ENCODE measurements at places on chromosomes 6 and 20.

DNA sequence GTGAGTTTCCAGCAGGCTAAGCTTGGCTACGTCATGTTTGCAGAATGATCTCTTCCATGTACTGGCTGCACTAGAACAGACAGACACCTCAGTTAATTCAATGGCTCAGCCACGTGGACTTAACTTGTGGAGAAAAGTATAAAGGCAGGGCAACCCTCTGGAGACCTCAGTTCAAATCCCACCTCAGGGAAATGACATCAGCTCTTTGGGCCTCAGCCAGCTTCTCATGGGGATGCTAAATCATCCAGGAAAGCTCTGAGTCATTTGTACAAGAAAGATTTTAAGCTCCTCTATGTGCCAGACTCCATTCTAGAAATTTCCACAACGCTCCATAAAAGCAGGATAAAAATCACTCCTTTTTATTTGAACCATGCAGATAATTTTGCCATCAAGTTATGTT is 128.5 kb upstream of the SALL4 start:
- no peak for DNase-seq

DNA sequence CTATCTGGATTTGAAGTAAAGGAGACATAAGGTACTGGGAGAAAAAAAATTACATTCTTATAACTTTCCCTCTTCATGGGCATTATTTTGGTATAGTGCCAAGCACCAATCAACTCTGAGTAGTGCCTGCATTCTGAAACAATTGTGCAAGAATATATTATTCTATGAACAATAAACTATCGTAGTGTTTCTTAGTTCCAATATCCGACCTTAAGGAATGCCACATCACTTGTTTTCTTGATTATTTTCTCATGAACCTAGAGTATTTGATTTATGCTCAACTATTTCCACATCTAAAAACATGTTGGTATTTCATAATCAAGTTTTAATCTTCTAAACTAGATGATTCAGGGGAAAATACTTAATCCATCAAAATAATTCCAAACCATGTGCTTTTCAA is 294.4 kb upstream of the TBX18 start:
- DNase-seq = no peak

DNA sequence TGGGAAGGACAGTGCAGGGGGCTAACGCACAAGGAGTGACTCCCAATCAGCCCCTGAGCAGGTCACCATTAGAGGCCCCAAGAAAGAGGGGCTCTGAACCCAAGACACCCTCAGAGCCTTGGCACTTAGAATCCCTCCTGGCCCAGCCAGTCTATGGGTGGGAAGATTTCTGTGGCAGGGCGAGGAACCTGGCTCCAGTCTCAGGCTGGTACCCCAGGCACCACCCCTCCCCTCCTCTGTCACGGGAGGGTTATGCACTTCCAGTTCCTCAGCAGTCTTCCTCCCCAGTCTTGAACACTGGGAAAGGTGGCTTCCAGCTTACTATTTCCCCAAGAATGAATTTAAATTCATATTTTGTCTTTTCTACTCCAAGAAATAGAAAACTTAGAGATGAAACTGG is 27.6 kb upstream of the SSTR4 start:
- DNase-seq = no peak

DNA sequence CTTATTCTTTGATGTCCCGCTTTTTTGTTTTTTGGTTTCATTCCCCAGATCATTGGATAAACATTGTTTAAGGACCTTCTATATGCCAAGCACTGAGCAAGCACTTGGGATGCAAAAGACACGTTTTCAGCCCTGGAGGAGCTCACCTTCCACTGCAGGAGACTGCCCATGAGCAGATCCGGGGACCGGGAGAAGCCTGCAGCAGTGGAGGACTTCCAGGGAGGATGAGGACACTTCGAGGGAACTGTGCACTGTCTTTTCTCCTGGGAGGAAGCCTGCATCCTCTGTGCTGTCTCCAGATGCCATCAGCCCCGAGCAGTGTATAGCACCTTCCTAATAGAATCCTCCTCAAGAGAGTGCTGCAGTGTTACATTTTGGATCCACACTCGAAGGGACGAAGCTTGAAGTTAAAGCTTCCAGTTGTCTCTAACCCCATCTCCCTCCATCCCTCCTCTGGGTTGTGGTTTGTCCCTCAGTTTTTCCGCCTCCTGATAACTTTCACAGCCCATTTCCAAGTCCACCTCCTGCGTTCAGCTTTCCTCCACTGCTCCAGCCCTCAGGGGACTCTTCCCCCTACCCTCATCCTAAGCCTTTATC is 5.8 kb upstream of the KCNG1 start:
- no peak for DNase-seq

DNA sequence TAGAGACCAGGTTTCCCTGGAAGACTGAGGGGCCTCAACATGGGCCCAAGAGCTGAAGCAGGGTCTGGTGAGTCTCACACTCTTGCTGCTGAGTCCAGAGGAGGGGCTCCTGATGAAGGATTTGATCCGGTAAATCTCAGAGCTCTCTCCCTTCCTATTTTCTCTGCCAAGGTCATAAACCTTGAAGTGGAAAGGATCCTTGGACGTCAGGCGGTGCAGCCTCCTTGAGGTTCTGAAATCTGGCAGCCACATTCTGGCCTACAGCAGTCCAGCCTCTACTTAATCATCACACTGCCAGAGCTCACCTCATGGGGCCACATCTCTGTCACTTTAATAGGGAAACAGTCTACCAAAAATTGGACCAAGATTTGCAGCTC is 24.0 kb downstream of the ACSS1 start:
- no peak for DNase-seq

GRCh38 chr6:22766979-22767378 is 197.6 kb downstream of the HDGFL1 start:
- DNase-seq = no peak

- no peak for DNase-seq
Observed at GRCh38 chr6:150088481-150089154, 19.7 kb upstream of the ULBP3 start.

GRCh38 chr6:106444777-106445507 is 84.4 kb downstream of the CRYBG1 start:
- DNase-seq = peak; percentile 44

Data from HuH-7.5 (cell line).